Testis (tissue), 5 donors: ENCODE measurements at places on chromosomes 11 and 22. TPM values are rescaled to one million over a fixed set of nuclear protein-coding genes. Genes with fewer than 3 reads are reported as not detected.

The KRTAP5-2 gene
- not detected for polyA plus RNA-seq

GRCh38 chr11:69494851-69495250 is 13.4 kb downstream of the LINC01488 start:
- no peak for DNase-seq

- DNase-seq = peak; percentile 91
These were observed 43.6 kb downstream of the CACNG2 start for GRCh38 chr22:36659762-36660509.

DNA sequence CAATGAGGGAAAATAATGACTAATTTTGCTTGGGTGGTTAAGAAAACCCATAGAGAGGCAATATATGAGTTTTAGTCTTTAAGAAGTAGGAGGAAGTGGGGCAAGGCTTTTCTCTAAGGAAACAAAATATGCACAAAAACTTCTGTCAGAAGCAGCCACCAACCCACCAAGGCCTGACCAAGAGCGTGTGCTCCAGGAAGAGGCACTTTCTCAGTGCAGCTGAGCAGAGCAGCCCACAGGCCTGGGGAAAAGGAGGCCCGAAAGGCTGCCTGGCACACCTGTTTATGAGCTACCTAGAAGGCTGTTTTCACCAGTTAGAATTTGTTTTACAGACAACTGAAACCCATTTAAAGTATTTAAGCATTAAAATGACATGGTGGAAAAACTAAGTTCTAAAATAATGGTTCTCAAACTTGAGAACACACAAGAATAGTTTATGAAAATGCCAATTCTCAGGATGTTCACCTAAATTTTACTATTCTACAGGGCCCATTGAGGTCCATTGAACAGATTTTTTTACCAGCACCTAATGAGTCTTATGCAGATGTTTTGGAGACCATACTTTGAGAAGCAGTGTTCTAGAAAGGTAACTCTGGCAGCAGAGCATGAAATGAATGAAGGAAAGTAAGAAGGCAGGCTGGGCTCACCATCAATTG is 160.5 kb upstream of the DDI1 start:
- DNase-seq = no peak

DNA sequence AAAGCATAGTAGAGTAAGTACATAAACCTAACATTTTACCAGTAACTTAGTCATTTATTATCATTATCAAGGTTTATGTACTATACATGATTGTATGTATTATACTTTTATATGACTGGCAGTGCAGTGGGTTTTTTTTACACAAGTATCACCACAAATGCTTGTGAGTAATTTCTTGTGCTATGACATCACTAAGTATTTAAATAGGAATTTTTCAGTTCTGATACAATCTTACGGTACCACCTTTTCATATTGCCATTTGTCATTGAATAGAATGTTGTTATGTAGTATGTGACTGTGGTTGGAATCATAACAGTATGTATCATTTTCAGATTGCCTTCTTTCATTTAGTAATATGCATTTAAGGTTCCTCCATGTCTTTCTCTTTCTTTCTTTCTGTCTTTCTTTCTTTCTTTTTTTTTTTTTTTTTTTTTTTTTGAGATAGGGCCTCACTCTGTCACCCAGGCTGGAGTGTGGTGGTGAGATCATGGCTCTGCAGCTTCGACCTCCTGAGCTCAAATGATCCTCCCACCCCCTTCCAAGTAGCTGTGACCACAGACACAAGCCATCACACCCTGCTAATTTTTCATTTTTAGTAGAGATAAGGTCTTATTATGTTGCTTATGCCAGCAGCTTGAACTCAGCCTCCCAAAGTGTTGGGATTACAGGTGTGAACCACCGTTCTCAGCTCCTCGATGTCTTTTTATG is 18.6 kb downstream of the ATM start:
- no peak for DNase-seq

DNA sequence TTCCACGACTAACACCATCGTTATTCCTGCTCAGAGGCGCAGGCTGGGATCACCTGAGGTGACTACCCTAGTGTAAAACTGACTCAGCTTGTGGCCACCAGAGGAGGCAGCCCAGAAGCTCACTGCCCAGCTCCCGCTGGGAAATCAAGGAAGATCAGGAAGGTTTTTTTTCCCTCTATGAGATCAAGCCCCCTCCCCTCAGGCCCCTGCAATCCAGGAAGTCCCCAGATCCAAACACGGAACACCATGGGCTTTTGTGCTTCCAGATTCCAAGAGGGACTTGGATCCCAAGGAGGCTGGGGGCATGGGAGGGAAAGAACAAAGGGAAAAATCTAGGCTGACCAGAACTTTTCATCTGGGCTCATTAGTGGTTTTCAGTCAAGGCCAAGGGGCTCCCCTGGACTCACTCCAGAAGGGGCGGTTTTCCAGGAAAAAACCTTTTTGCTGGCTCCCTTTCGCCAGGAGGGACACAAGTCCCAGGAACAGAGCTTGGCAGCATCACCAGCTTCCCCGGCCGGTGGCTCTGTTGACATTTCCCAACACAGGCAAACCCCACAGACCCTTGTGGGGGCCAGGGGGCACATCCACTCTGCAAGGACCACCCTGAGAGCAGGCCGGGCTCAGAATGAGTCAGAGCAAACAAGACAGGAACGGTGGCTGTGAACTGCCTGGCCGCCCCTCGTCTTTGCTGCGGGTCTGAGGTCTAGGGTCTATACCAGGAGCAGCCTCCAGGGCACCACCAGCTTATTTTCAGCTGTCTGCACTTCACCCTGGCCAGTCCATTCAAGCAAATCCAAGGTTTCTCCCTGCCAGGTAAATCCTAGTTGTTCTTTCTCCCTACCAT is 36.8 kb downstream of the MYH9 start:
- no peak for DNase-seq

The C11orf91 gene
- 12.8 TPM for polyA plus RNA-seq

The TECTA gene
- 2.5 TPM for polyA plus RNA-seq

DNA sequence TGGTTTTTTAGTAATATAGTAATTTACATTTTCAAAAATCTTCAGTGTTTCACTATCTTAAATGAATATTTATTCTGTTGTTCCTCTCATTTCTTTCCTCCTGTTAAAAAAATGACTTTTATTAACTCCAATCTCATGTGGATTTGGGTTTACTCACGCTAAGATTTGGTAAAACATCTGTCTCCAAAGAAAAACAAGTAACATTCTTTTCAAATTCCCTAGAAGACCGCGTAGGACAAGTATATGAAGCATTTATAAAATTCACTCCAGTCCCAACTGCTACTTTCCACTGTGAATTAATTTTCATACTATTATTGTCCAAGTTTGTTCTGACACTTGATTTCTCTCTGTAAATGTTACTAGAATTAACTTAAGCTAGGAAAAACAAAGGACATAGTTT is 26.2 kb downstream of the SBF2 start:
- no peak for DNase-seq

The C11orf87 gene
- 0.07 TPM for polyA plus RNA-seq

DNA sequence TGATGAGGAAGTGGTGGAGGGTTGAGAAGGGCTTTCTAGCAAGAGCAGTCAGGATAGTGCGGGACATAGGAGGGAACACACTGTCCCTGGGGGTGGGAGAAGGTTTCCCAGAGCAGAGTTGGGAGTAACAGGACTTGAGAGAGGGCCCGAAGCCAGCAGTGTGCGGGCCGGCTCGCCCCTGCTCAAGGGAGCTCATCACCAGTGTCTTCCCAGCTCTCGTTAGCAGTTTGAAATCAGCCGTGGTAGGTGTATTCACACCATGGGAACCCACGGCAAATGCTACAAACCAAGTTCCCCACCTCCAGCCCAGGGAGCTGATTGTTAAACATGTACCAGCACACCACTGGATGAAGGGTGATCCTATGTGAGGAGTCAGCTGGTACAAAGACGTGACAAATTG is 66.2 kb upstream of the EIF3D start:
- DNase-seq = no peak

GRCh38 chr22:46033256-46034200 is 56.6 kb upstream of the WNT7B start:
- no peak for DNase-seq

GRCh38 chr22:29580200-29580810 is 608 bp downstream of the NIPSNAP1 start:
- no peak for DNase-seq

The TRPM5 gene
- polyA plus RNA-seq = 0.46 TPM

DNA sequence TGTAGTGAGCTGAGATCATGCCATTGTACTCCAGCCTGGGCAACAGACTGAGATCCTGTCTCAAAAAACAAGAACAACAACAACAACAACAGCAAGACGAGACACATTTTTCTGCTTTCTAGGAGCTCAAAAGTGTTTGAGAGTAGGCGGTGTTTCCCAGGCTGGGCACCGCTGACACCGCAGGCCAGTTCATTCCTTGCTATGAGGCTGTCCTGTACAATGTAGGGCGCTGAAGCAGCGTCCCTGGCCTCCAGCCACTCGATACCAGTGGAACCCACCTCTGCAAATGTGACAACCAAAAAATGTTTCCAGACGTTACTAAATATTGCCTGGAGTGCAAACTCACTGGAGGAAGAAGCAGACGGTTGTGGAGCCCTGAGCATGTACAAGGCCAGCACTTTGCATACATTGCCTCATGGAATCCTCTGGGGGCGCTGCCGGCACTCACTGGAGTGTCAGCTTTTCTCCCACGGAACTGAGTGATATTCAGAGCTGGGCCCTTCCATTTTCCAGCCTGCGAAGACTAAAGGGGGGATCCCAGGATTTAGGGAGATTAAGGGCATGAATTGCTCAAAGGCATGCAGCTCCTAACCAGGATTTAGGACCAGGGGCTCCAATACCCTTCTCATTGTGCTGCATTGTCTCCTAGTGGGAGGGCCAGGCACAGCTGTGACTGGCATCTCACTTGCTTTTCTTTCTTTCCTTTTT is 5.8 kb upstream of the MIEF1 start:
- peak; percentile 86 for DNase-seq

DNA sequence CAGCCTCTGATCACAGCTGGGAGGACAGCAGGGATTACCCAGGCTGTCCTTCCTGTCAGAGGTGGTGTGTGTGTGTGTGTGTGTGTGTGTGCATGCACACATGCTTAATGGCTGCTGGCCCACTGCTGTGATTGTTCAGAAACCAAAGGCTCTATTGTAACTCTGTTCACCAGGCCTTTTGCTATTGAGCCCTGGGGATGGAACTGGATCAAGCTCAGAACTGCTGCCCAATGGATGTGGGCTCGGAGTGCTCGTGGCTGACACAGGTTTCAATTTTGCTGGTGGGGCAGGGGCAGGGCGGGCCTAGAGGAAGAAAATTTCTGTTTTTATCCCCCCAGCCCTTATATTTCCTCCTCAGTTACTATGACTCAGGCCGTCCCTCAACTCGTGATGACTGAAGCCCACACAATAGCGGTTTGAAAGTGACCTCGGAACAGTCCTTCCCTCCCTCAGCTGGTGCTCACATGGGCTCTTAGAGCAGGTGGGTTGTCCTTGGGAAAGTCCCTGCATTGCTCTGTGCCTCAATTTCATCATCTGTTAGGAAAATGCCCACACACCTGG is 359.3 kb downstream of the TENM4 start:
- DNase-seq = no peak

DNA sequence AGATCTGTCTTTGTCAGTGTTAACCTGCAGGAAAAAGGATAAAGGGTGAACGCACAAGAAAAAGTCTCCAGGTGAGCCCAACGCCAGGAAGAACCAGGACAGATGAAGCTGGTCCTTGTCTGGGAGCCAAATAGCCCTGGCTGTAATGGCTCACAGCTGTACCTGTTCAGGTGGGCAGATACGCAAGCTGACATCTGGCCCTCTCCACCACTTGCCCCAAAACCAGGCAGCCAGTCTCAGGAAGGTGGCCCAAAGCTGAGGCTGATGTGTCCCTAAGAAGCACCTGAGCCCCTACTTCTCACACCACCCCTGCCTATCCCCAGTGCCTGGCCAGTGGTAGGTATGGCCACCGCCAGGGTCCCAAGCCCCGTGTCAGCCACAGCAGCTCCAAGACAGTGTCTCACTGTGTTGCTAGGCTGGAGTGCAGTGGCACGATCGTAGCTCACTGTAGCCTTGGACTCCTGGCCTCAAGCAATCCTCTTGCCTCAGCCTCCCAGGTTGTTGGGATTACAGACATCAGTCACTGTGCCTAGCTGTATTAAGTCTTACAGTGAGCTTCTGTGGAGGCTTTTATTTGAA is 14.8 kb downstream of the TOP3B start:
- no peak for DNase-seq

The OSBP2 gene
- polyA plus RNA-seq = 68.0 TPM

The ADAMTS15 gene
- 5.7 TPM for polyA plus RNA-seq

GRCh38 chr11:107446822-107447431 is 10.7 kb downstream of the CWF19L2 start:
- DNase-seq = no peak

DNA sequence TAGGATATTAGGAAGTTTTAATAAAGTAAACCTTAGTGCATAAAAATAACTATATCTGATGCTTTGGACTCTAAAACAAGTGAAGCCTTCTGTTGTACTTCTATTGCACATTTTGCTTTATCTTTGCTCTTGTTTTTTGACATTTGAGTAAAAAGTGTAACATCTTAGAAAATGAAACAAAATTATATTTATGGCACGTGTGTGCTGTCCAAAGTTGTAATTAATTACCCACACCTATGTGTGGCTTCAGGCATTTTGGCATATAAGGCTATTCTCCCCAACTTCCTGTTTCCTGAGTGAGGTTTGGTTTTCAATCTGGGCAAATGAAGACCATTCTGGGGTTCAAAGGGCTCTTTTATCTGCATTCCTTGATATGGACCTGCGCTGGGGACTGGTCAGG is at the start of gene OOSP1:
Gene OOSP1, plus strand, starts transcription at position 301 of the 400 bp plus-strand sequence. Its CDS starts 23 bp downstream, at position 324.
- DNase-seq = no peak

- DNase-seq = no peak
These were observed 9.4 kb upstream of the PIM3 start for GRCh38 chr22:49951000-49951677.

DNA sequence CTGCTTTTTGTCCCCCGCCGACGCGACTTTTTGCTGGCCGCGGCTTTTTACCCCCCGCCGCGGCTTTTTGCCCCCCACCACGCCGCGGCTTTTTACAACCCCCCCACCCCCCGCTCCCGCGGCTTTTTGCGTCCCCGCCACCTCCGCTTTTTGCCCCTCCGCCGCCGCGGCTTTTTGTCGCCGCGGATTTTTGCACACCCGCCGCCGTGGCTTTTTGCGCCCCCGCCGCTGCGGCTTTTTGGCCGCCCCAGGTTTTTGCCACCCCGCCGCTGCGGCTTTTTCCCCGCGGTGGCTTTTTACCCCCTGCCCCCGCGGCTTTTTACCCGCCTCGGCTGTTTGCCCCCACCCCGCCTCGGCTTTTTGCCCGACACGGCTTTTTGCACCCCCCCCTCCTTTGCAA is 205.5 kb downstream of the CCT8L2 start:
- DNase-seq = no peak

The SOX6 gene
- polyA plus RNA-seq = 39.6 TPM

GRCh38 chr11:33926671-33927552 is 35.0 kb upstream of the LMO2 start:
- DNase-seq = no peak

- peak; percentile 51 for DNase-seq
These were observed 517 bp downstream of the SPINDOC start for GRCh38 chr11:63813563-63814382.

DNA sequence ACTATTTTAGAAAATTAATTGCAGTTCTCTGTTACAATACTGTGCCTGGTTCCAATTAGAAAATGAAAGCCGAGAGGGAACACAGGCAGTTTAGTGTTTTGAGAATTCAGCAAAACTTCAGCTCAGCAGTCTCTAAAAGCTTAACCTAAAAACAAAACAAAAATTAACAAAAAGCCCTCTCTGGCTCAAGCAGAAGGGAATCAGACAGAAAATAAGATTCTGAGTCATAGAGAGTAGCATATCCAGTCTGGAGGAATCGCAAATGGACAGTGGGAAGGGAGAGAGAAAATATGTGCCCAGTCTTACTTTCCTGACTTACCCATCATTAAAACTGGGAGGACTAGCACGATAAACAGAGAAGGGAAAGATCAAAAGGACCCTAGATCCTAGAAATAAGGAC is 38.1 kb upstream of the CHRM4 start:
- no peak for DNase-seq
